ENCODE measurements at places on chromosomes 5 and 9.
A peak's percentile ranks its signal among the peaks of the same experiment; 100 is the strongest.

DNA sequence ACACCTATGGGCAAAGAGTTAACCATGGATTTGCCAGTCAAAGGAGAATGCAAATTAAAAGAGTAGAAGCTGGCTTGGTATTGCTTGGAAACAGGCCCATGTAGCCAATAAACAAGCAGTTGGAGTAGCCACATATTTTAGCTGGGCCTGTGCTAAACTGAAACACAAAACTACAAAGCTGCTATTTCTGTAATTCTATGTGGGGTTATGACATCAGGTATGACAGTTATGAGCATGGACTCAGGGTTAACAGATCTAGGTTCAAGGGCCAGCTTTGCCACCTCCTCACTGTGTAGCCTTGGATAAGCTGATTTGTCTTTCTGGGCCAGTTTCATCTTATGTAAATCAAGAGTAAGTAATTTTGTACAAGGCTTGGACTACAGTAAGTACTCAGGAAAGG is 142.7 kb downstream of the PIP5K1B start:
- no peak for DNase-seq

DNA sequence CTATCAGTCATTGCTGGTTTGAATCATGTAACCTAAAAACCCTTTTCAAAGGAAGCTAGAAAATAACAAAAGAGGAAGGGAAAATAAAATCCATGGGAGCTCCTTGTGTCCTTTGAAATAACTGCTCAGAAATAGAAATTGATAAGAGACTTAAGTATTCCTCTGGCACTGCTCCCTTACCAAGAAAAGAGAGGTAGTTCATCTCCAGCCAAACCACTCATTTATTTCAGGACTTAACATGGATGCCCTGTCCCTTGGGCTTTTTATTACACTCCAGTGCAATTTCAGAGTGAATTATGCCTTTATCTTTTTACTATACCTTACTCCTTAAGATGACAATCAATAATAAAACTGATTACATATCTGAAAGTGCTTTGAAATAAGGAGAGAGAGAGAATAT is 61.0 kb downstream of the MUSK start:
- DNase-seq: no peak

- DNase-seq: no peak
Measured at GRCh38 chr9:110029956-110030480, 177.9 kb downstream of the C9orf152 start.

GRCh38 chr9:126410229-126410628 is 83.6 kb downstream of the MVB12B start:
- DNase-seq: no peak

- no peak for DNase-seq
Measured at GRCh38 chr5:122259995-122260394, 52.0 kb upstream of the SNCAIP start.

DNA sequence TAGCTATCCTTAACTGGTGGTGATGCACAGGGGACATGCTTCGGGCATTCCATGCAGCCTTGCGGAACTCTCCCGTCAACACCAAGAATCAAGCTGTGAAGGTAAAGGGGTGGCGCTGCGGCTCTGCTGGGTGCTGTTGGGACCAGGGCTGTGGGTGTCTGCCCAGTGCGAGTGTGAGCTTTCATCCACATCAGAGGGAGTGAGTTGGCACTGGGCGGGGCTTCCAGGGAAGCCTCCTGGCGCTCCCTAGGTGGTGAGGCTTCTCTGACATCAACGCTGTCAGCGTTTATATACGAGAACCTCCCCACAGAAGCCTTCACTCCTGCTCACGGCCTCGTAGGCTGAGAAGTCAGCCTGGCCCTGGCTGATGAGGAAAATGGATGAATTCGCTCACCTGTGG is 11.7 kb downstream of the ARPC5L start:
- DNase-seq: no peak

DNA sequence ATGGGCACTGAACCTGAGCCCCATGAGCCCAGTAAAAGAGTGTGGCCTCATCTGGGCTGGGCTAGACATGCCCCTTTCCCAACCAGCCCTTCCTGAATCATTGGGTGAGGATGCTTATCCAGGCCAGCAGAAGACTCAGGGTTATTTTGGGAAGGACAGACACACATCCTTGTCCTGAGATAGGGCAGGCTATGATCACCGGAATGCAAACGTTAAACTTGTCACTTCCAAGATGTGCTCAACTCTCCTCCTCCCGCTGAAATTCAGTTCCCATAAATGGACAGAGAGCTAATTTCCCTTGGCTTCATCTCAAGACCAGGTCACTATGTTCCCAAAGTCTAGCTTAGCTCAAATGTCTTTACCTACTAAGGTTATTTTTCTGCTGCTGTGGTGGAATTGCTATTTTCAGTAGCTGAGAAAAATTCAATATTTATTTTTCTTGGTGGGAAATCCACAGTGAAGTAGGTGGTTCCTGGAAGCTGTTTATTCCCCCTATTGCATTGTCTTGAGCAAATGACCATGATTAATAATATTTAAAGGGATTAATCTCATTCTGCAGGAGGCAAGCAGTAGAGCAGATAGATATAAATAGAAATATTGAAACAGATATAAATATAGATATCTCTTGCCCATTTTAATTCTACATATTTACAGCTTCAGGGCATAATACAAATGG is 70.0 kb downstream of the NXNL2 start:
- no peak for DNase-seq

DNA sequence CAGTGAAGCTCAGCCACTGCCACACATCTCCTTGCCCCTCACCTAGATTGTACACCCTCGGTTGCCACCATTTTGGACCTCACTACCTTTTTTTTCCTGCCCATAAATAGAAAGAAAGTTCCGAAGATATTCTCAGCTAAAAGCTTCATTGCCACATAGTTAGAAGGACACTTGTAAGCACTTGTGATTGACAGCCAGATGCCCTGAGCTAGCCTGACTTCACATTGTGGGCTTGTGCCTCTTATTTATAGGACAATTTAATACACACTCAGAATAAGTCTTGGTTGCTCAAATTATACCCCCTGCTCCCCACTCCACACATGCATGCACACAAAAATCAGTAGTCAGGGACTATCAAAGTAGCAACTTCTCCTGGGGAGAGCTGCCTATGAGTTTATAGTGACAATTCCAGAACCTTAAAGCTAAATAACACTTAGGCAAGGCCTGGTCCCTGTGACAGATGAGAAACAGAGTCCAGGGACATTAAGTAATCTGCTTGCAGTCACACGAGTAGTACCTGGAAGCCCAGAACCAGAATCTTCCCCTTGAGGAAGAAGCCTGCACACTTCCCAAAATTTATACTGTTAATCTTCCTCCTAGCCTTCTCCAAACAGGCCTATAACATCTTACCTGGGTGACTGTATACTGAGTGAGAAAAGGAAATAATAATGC is 184.8 kb downstream of the BRINP1 start:
- no peak for DNase-seq

DNA sequence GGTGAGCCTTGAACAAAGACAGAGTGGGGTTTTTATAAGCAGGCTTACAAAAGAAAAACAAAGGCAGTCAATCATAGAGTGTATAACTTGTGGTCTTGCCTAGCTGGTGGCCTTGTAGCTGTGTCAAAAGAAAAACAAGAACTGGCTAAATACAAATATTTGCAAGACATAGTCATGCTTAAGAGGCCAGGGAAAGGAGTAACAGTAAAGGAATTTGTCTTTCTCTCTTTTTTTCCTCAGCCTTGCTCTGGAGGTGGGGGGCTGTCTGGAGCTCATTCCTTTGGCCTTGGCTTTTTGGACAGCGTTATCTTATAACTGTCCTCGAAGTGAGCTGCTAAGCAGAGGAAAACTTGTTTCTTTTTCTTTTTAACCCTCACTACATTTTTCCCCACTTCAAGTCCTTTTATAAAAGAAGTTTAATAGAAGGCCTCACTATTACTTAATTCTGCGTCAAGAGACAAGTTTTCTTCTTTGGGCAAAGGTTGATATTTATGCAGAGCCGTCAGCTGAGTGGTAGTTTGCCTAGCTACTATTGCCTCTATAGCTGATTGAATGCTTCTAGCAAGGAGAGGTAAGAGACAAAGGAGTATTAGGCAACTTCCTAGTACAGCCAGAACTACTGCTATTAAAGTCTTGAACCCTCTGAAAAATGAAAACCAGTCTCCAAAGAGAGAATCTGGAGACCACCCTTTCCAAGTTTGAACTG is 14.3 kb downstream of the CEL start:
- DNase-seq: no peak

DNA sequence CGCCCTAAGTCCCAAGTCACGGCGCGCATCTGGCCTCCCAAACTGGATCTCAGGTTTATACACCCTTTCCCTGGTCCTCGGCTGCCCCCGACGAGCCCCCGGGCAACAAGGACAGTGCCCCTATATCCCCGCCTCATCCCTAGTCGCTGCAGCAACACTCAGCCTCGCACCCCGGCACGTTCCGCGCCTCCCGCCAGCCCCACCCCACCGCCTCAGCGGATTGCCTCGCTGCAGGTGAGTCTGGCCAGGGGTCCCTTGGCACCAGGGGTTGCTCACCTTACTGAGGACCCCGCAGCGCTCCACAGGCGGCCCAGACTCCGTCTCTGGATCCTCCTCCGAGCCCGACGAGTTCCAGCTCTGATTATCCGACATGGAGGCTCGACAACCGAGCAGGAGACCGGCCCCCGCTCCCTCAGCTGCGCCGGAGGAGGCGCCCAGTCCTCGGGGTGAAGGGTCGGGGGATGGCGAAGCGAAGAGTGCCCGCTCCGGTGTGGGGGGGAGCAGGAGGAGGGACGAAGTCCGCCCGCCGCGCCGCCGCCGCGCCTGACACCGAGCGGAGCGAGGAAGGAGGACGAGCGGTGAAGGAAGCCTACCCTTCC is 494 bp downstream of the CERT1 start:
- DNase-seq: peak; percentile 71

- no peak for DNase-seq
Measured at GRCh38 chr5:175868348-175868723, 3.0 kb upstream of the CPLX2 start.

DNA sequence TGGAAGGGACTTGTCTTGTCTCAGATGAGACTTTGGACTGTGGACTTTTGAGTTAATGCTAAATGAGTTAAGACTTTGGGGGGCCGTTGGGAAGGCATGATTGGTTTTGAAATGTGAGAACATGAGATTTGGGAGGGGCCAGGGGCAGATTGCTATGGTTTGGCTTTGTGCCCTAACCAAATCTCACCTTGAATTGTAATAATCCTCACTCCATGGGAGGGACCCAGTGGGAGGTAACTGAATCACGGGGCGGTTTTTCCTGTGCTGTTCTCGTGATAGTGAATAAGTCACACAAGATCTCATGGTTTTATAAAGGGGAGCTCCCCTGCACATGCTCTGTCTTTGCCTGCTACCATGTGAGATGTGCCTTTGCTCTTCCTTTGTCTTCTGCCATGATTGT is 72.1 kb downstream of the RAI14 start:
- no peak for DNase-seq

DNA sequence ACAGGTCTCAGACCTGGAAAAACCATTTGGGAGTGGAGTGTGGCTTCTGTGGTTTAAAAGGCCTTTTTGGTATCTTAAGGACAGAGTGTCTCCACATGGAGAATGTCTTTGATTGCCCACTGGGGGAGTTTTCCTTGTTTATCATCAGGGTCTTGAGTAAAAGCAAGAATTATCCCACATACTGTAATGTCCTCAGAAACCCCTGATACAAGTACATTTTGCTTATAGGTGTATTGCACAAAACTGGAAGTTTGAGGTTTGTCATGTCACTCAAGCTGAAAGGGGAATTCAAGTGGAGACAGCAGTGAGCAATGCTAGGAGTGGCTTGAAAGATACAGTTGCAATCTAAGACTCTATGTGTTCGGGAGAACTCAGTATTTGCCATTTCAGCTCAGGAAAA is 62.7 kb upstream of the GRAMD2B start:
- DNase-seq: no peak

DNA sequence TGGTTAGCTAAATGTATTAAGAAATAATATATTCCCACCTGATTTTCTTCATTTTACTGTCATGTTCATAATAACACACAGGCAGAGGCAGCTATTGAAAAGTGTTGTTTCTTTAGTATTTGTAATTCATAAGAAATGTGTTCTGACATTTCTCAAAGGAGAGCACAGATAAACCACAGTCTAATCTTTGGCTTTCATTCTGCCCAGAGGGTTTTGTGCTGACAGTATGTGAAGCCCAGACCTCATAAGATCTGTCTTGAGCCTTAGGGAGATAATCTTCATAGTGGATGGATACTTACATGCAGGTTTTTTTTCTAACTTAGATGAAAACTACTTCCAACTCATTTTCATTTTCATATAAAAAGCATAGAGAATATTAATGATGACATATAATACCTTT is 206.1 kb downstream of the CHSY3 start:
- no peak for DNase-seq

DNA sequence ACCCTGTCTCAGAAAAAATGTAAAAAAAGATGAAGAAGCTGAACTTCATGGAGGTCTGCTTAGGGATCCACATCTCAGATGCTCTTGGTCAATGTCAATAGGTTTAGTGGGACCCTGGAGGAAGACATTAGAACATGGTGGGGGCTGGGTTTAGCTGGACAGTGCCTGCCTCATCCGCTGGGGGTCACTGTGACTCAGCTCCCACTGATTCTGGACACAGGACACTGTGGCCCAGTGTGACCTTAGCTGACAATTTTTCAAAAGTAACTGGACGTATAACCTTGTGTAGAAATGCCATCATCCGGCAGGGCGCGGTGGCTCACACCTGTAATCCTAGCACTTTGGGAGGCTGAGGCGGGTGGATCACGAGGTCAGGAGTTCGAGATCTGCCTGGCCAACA is 7.3 kb upstream of the HNRNPAB start:
- no peak for DNase-seq

DNA sequence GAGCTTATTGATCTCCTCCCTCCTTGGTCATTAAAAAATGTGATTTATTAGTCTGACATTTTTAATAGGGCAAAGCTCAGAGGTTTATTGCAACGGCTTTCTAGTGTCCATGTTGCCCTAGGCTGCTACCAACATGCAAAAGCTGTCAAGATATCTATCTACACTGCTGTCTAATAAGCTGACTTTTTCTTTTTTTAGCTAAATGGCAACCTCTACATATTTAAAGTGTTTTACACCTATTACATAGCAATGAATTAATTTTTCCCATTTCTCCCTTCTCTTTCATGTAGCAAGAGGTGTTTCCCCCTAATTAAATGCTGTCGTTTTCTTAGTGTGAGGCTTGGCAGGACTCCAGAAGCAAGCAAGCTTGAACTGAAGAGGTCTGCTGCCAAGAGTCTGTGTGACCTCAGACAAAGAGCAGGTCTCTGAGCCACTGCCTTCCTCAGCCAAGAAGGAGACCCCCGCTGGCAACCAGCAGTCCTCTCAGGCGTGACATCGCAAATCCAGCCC is 79.4 kb downstream of the GAS1 start:
- no peak for DNase-seq

DNA sequence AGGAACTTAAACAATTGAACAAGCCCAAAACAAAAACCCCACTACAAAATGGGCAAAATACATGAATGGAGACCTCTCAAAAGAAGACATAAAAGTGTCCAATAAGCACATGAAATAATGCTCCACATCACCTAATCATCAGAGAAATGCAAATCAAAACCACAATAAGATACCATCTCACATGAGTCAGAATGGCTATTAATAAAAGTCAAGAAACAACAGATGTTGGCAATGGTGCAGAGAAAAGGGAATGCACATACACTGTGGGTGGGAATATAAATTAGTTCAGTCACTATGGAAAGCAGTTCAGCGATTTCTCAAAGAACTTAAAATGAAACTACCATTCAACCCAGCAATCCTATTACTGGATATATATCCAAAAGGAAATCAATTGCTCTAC is 337.4 kb upstream of the GRIA1 start:
- no peak for DNase-seq
